ENCODE measurements at places on chromosomes 3 and 15.
A peak's percentile ranks its signal among the peaks of the same experiment; 100 is the strongest.

GRCh38 chr3:186825294-186825821, 17.2 kb upstream of the ADIPOQ start:
- peak; percentile 87 for DNase-seq

GRCh38 chr15:55247311-55247710, 42.3 kb downstream of the RAB27A start:
- no peak for DNase-seq

DNA sequence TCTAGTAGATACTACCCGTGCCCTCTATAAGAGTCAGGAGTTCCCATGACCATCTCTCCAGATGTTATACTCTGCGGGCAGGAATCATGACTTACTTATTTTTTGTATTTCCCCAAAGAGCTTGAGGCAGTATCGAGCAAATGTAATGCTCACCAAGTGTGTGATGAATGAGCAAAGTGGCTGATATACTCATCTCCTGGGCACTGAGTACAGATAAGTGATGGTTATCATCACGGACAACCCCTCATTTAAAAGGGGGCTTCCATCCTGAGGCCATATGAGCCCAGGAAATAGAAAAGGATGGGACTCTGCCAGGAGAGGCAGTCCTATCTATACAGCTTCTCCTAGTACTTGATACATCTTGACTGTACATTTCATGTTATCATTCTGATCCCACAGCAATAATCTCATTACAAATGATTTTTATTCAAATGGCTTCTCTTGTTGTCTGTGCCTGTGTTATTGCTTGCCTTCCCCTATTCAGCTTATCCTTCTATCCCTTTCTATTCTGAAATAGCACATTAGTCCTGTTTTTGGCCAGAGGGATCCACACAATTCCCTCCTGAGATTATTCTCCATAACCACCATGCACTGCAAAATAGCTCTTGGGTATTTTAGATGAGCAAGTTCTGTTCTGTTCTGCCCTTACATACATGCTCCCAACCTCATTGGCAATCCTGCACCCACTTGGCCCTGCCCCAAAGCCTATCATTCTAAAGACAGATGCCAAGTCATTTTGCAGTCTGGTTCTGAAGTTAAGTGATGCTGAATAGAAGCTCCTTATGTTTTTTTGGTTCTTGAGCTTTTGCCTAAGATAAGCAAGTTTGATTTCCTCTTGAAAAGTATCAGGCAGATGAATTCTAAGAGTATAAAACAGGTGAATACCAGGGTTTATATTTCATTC, 48.0 kb upstream of the MRPL3 start:
- DNase-seq: no peak

- DNase-seq: no peak
Measured at GRCh38 chr3:124793054-124793739, 62.9 kb downstream of the UMPS start.

GRCh38 chr15:83319771-83320170, 35.3 kb upstream of the BNC1 start:
- DNase-seq: no peak

GRCh38 chr15:61621146-61621545, 392.0 kb upstream of the RORA start:
- peak; percentile 70 for DNase-seq
